Heart left ventricle (tissue), 16 donors: ENCODE measurements at places on chromosomes 13 and 19. TPM values are rescaled to one million over a fixed set of nuclear protein-coding genes. Genes with fewer than 3 reads are reported as not detected.

CLEC17A gene
- total RNA-seq = not detected

GRK1 gene
- 0.16 TPM for total RNA-seq

DMPK gene
- 355 TPM for total RNA-seq

DHPS gene
- 51.2 TPM for total RNA-seq

ZNF575 gene
- not detected for total RNA-seq

VSIG10L gene
- 0.75 TPM for total RNA-seq

OR4F17 gene
- not detected for total RNA-seq

MYDGF gene
- total RNA-seq = 49.1 TPM

RASIP1 gene
- total RNA-seq = 15.3 TPM

RHPN2 gene
- total RNA-seq = 0.93 TPM

TMEM59L gene
- 0.60 TPM for total RNA-seq

CASP14 gene
- total RNA-seq = not detected
